ENCODE measurements at places on chromosomes 6 and 20.

- DNase-seq = no peak
Measured at GRCh38 chr6:111484633-111484930, 1.6 kb upstream of the REV3L start.

- DNase-seq = no peak
Measured at GRCh38 chr6:5828296-5828695, 178.4 kb downstream of the NRN1 start.

DNA sequence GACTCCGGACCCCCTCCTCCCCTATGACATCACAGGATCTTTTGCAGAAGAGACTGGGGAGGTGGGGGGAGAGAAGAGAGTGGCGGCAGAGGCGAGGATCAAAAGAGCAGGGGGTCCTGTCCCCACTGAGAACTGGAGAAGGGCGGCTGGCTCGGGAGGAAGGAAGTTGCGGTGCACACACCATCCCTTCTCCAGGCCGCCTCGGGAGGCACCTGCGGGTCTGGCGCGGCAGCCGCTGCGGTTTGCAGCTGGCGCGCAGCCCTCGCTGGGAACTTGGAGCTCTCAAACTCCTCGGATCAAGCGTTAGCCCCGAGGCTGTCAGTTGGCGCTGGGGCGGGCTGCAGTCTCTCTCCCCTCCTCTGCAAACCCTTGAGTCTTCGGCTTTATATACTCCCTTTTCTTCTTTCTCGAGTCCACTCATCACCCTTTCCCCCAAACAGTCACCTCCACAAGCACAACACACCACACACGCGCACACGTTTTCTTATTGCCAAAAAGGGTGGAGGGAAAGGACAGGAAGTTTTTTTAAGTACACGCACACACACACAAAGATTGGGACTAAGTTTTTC is 180.7 kb downstream of the TBXT start:
- no peak for DNase-seq

DNA sequence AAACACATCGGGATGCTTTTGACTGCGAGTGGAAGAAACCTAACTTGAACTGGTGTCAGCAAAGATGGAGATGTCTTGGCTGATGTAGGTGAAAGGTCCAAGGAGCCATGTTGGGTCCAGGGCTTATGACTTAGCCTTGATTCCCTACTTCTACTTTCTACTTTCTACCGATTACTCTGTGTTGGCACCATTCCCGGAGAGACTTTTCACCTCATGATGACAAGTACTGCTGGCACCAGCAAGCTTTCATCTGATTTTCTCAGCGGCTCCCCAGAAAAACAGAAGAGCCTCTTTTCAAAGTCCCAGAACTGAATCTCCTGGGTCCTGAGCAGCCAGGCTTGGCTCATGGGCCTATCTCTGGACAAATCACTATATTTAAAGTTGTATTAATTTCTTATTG is 4.9 kb upstream of the EDN3 start:
- no peak for DNase-seq

- DNase-seq = no peak
Measured at GRCh38 chr6:118288355-118289124, 259.6 kb upstream of the PLN start.

GRCh38 chr6:139470997-139471396 is 96.5 kb upstream of the CITED2 start:
- no peak for DNase-seq

- DNase-seq = no peak
Measured at GRCh38 chr6:74879976-74880375, 325.9 kb downstream of the COL12A1 start.

DNA sequence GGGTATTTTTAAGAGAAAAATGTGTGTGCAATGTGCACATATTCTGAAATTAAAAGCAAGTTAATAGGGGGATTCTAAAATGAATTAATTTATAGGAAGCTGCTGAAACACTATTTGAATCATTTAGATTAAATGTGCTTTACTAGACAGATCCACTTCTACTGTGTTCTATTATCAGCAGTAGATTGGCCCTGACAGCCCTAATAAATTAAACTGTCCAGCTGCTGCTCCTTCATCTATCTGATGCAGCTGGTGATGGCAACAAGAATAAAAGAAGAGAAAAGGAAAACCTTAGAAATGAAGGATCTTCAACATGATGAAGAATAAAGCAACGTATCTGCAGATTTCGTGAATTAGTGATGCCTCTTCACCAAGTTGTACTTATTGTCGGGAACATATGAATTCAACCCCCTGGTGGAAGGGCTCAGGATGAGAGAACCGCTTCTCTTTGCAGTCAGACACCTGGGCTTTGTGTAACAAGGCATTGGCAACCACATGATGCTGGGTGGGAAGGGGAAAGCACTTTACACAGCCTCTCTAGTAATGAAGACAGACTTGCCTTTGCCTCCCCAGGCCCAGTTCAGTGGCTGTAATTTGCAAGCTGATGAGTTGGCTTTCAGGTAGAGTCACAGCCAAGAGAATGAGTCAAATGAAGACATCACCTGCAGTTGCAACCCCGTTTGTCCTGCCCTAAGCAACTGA is 94.4 kb downstream of the LAMP5 start:
- peak; percentile 17 for DNase-seq

GRCh38 chr6:169787797-169788196 is 36.4 kb downstream of the ERMARD start:
- no peak for DNase-seq

DNA sequence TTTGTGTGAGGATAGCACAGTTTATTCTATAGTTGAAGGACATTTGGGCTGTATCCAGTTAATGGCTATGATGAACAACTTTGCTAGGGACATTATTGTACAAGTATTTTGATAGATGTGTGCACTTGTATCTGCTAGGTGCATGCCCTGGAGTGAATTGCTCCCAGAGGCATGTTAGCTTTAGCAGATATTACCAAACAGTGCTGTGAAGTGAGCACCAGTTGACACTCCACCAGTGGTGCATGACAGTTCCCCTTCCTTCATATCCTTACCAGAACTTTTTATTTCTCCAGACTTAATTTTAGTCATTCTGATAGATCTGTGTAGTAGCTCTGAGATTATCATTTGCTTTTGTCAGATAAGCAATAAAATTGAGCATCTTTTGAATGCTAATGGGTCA is 48.9 kb upstream of the ENPP5 start:
- no peak for DNase-seq

DNA sequence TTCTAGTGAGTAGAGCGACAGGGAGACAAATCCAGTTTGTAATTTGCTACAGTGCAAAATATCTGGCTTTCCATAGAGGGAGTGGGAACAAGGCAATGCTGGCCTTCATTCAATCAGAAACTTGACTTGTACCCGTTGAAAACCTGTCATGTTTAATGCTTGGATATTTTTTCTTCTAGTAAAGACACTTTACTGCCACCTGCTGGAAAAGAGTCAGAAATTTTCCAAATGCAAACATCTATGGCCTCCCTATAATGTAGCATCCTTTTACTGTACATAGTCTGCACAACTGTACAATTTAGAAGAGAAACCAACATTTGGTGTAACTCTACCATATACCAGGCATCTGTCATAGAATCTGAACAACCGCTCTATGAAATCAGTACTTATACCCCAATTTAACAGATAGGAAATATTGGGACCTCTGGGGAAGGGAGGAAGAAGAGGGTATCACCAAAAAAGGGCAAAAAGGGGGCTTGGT is 16.7 kb upstream of the TBC1D20 start:
- DNase-seq = peak; percentile 59

- no peak for DNase-seq
Measured at GRCh38 chr6:119978274-119978889, 628.8 kb upstream of the MAN1A1 start.

DNA sequence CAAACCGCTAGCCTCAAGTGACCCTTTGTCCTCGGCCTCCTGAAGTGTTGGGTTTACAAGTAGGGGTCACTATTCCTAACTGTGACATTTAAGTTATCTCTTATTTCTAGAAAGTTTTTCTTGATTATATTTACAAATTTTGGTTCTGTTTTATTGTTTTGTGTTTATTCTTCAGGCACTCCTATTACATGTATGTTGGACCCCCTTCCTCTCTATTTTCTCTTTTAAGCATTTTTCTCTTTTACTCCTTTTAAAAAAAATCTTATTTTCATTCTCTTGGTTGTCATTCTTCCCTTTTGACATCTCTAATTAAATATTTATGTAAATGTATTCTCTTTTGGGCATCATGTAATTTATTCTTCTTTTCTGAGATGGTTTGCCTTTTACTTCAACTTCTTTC is 50.4 kb upstream of the MAP3K7 start:
- no peak for DNase-seq

GRCh38 chr20:53890443-53891305 is 179.7 kb downstream of the BCAS1 start:
- no peak for DNase-seq

- no peak for DNase-seq
Measured at GRCh38 chr6:144602523-144603180, 317.5 kb downstream of the UTRN start.

GRCh38 chr6:135990439-135990838 is 138.9 kb downstream of the PDE7B start:
- no peak for DNase-seq

DNA sequence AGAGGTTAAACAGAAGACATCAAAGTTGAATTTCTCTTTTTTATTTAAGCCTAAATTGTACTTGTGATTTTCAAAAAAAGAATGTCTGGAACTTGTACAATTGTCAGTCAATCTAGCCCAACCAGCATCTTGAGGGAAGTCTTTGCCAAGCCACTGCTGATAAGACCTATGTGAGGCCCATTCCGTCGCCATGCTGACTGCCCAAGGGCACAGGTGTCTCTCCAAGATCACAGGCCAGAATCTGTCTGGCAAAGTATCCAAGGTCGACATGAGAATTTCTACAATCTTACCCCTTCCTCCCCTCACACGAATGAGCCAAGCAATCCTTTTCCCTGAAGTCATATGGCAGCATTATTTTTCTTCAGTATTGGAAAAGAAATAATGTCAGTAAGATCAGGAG is 614.5 kb downstream of the CBLN4 start:
- DNase-seq = no peak

DNA sequence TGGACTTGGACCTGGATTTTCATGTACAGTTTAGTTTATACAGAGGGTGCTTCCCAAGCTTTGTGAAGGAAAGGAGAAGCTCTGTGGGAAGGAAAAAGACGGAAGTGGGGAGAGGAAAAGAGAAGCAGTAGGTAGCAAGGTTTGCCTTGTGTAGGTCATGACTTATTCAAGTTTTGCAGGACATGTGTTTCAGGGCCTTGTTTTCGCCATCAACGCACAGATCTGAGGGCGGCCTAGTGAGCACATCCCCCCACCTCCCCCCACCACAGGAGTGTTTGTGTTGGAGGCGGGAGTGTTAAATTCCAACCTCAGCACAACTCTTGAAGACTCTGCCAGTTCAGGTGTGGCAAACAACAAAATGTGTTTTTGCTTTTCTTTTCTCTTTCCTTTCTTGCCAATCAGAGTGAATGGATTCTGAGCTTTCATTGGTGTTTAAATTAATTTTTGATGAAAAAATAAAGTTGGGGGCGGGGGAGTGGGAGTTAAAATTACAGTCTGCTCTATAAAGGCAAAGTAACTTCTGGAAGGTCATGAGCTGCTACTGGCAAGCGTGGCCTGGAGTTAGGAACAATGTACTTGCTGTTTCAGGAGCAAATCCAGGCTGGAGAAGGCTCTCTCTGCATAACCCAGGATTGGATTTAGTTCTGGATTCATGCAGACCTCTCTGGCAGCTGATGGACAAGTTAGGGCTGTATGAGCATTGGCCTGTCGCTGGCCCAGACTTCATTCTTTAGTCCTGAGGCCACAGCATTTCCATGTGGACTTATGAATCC is 338.5 kb downstream of the CD83 start:
- no peak for DNase-seq

GRCh38 chr6:149900620-149901443 is 2.9 kb upstream of the RAET1E start:
- DNase-seq = no peak

GRCh38 chr6:27414300-27414699 is 25.7 kb downstream of the ZNF391 start:
- no peak for DNase-seq

GRCh38 chr6:89729818-89730217 is 89.8 kb downstream of the MDN1 start:
- DNase-seq = no peak

DNA sequence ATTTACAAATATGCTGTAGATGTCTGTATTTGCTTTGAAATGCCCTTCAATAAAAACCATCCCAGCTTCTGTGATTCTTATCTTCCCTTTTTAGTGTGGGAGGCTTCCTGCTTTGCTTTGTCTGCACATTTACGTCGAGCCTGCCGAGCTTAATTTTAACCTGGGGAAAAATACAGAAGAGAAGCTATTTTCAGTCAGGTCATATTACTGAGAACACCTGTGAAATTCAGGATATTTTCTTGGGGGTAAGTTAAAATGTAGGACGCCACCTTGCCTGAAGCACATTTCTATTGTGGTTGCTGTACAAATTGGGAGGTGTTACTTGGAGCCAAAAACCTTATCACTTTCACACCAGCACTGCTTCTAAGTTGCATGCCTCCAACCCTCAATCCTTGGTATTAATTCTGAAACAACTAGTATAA is 43.6 kb upstream of the FUCA2 start:
- DNase-seq = no peak

GRCh38 chr20:34815636-34816035 is 9.8 kb downstream of the NCOA6 start:
- DNase-seq = no peak

DNA sequence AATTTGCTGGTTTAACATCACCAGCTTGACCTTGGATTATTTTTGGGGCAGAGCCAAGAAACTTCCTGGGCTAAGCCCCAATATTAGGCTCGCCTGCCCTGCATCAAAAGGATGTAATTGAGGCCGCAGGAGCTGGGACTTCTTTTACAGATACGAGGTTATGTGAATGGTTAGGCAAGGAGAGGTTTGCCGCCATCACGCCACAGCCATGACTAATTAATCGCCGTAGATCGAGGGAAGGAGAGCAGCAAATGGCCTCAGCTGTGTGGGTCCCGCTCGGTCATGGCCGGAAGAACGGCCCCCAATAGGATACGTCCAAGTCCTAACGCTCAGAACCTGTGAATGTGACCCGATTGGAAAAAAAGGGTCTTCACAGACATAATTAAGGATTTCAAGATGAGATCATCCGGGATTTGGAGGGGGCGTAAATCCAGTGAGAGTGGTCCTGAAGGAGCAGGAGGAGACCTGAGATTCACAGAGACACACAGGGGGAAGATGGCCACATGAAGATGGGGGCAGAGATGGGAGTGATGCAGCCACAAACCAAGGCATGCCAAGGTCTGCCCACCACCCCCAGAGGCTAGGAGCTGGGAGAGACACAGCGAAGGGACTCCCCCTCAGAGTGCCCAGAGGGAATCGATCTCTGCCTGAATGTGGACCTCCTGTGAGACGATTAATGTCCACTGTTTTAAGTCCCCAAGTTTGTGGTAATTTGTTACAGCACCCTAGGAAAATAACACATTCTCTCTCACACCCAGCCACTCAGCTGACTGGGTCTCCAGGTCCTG is 10.0 kb upstream of the BNIP5 start:
- no peak for DNase-seq

GRCh38 chr6:332671-333070 is 40.4 kb downstream of the DUSP22 start:
- DNase-seq = no peak

GRCh38 chr6:45961125-45961524 is 54.5 kb downstream of the CLIC5 start:
- DNase-seq = no peak

GRCh38 chr6:22670605-22671004 is 101.2 kb downstream of the HDGFL1 start:
- DNase-seq = no peak
